ENCODE measurements at places on chromosomes 13 and 19.

- no peak for DNase-seq
These were observed 10.4 kb downstream of the KDM4B start for GRCh38 chr19:4979211-4979807.

DNA sequence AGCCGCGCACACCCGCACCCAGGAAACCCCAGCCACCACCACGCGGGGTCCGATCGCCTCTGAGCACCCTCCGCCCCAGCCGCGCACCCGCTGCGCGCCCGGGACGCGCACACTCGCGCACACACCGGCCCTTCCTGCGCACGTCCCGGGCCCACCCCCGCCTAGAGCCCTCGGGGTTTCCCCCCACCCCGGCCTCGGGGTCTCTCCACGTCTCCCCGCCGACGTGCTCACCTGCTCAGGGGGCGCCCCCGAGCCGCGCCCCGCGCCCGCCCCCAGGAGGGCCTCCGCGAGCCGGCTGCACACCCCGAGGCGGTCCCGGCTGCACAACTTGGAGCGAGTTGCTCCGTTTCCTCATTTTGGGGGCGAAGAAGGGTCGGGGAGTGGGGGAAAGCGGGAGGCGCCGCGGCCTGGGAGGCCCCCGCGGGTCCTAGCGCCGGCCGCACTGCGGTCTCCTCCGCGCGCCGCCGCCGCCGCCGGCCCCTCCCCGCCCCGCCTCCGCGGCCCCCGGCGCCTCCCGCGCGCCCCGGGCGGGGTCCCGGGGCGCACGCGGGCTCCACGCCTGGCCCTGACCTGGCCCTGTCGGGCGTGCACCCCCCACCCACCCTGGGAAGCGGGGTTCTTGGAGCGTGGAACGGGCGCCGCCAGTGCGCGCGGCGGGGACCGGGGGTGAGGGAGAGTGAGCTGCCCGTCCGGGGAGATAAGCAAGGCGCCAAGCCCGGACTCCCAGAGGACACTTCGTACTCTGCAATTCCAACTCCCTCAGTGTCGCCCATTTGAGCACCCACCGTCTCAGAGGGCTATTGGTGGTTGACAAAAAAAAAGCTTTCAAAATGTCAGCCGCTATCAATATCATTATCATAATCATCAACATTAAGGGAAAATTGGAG is at the start of gene MATK:
Gene MATK, minus strand, starts transcription at position 444 of the 887 bp plus-strand sequence. CDS start 1,246 bp downstream, outside the sequence.
- DNase-seq = no peak

DNA sequence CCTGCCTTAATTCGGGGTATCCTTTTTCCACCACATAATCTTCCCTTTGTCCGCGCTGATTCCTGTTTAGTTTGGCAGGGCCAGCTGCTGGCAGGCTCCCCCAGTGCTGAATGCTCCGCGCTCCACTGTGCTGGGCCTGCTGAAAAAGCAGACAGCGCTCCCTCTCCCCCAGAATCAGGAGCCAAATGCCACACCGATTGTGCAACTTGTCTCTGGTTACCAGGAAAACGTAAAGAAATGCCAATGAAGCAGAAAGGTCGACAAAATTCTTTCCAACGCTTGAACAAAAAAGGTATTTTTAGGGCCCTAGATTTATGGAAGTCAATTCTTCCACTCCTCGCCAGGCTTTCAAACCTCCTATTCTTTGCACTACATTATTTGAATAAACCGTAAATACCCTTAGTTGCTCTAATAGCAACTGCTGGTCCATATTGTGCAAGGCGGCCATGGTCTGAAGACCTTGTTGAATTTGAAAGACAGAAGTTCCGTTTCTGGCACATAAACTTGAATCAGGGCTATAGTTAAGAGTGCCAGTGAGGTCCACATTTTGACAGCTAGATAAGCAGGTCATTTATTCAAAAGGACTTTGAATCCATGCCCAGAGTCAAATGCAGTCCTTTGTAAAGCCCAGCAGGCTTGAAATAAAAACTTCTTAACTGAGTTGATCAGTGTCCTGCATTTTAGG is 206.7 kb upstream of the RFC3 start:
- DNase-seq = no peak

GRCh38 chr19:6828306-6828697 is 55.8 kb downstream of the VAV1 start:
- DNase-seq = no peak

GRCh38 chr13:95684418-95684817 is 7.5 kb downstream of the DNAJC3 start:
- DNase-seq = no peak

Data from activated CD4-positive, alpha-beta T cell treated with anti-CD3 and anti-CD28 coated beads, Interleukin-2, amount 50 U/mL, for 24 hours (primary cell).